ENCODE measurements at places on chromosomes 1 and 21.

DNA sequence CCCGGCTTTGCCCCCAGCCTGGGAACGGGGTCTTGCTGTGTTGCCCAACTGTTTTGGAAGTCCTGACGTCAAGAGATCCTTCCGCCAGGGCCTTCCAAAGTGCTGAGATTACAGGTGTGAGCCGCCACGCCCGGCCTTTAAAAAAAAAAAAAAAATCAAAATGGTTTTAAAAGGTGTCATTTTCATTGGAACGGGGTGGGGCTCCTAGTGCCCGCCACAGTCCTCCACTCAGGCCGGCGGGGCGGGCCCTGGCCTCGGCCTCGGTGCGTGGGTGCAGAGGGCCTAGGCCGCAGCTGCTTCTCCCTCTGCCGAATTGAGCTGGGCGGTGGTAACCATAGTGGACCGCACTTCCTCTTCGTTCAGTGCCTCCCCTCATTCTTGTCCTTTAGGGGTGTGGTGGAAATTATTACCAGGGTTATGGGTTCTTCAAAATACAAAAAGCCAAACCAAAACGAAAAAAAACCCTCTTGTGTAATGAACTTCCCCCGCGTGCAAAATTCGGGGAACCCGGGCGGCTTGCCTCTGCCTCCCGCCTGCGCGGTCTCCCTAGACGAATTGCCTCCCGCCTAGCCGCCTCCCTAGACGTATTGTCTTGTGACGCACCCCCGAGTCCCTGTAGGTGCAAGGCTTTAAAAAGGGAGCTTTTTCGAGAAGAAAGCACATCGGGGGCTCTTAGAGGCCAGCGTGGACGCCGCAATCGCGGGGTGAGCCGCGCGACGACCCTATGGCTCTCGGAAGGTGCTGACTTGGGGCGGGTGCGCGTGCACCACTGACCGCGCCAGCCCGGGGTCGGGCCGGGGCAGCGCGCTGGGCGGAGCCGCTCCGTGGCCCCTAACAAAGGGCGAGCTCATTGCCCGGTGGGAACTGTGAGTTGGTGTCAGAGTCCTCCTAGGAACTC lies 10.5 kb upstream of the SPEN start:
- DNase-seq, result no peak

DNA sequence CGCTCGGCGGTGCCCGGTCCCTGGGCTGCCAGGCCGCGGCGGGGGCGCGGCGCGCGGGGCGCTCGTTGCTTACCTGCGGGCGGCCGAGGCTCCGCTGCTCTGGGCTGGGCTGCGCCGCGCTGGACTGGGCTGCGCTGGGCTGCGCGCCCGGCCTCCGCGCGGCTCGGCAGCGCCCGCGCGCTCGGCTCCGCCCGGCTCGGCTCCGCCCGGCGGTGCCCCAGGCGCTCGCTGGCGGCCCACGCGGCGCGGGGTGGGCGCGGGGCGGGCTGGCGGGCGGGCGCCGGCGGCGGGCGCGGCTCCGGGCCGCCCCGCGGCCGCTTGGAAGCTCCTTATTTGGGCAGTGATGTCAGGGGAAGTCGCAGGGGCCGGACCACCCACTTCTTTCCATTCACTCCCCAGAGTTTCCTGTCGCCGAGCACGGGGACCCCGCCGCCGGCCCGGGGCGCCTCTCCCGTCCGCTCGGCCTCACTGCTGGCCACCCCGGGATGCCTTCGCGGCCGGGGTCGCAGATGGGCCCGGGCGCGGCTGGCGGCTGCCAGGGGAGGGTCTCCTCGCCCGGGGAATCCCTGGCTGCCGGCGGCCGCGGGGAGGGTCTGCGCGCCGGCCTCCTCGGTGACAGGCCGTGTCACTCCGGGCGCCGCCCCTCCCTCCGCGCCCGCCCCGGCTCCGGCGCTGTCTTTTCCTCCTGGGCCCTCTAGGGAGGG lies 177.7 kb upstream of the EDN2 start:
- DNase-seq, result no peak

GRCh38 chr1:92759361-92759760 lies 25.5 kb downstream of the EVI5 start:
- no peak for DNase-seq

DNA sequence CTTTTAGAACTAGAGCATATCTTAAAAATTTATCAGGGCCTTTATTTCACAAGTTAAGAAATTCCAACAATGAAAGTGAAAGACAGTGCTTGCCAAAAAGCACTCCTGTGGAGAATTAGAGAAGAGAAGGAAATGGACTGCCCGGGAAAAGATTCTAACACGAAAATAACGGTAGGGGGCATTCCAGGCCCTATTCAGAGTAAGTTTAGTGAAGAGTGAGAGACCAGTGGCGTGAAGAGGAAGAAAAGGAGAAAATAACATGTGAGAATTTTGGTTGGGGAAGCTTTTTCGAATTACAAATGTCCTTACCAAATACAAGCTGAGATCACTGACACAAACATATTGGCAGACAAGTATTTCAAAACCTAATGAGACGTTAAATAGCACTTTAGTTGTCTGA lies 38.4 kb upstream of the RBM34 start:
- DNase-seq, result peak; percentile 36

DNA sequence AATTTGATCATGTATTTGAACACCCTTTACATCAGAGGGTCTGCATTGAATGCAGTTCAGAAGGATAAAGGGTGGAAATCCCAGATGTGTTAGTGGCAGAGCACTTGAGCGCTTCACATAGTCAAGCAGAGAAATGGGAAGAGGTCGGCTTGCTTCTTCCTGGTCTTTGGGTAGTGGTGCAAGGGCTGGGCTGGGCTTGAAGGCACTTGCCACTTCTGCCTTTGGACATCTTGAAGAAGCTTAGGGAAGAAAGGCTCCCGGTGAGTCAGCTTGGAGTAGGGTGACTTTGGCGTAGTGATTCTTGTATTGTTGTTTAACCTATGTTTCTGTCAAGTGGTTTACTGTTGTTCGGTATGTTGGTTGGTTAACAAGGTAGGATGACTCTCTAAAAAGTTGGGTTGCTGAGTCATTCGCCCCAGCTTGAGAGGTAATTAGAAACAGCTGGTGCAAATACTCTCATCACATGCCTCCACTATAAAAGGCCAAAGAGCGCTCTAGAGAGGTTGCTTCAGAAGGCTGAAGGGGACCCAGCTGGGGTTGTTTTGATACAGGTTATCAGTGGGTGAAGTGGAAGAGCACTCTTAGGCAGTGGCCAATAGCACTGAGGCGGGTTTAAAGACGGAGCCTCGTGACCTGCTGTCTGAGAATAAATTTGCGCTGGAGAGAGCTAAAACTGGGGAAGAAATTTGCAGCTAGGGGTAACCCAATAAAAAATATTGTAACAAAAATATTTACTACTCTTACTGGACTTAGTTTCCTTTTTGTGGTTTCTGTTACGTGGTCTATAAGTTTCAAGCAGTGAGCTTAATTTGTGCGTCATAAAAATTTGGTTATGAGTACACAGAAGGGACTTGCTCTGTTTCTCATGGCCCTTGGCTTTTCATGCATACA lies 1.4 kb downstream of the BACH1 start:
- peak; percentile 6 for DNase-seq

- DNase-seq, result no peak
Measured at GRCh38 chr1:174999936-175000696, at the start of gene CACYBP. Gene CACYBP (plus strand): TSS chr1:174999947. CDS start chr1:175000181, 234 bp downstream.

All from NCI-H2081 (cell line).